ENCODE measurements at places on chromosomes 4 and X.
A peak's percentile ranks its signal among the peaks of the same experiment; 100 is the strongest.

GRCh38 chrX:11296051-11296450, 2.8 kb downstream of the AMELX start:
- DNase-seq, result no peak

GRCh38 chrX:49675075-49675719, 20.6 kb downstream of the PAGE1 start:
- DNase-seq, result no peak

DNA sequence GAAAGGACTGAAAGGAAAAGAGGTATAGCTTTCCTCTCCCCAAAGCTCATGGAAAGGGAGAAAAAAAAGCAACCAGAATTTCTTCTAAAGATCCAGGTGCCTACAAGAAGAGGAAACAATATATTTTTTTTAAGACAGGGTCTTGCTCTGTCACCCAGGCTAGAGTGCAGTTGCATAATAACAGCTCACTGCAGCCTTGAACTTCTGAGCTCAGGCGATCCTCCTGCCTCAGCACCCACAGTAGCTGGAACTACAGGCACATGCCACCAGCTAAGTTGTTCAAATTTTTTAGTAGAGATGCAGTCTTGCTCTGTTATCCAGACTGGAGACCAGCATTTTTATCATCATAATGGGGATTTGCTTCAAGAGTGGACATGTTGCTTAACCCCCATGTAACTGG, 30.5 kb upstream of the BBS12 start:
- no peak for DNase-seq

DNA sequence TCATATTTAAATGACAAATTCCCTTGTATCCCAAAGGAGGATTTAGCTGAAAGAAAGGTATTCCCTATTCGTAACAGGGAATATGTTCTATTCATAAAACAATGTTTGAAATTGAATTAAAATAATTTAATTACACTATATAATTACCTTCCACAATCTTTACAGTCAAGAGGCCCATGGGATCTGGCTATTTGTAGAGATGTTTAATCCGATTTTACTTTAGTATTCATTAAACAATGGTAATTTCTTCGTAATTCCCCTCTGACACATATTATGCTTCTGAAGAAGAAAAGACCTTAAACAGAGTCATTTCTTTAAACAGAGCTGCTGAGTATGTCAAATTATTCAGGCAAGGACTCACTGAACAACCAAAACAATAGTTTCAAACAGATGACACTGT, 98.8 kb downstream of the MAGEC1 start:
- DNase-seq, result no peak

- DNase-seq, result no peak
Observed at GRCh38 chr4:152079543-152080293, 318.9 kb upstream of the GATB start.

- DNase-seq, result no peak
Observed at GRCh38 chrX:54494989-54495813, 833 bp downstream of the FGD1 start.

- DNase-seq, result no peak
Observed at GRCh38 chr4:9919047-9919446, 102.2 kb downstream of the SLC2A9 start.

DNA sequence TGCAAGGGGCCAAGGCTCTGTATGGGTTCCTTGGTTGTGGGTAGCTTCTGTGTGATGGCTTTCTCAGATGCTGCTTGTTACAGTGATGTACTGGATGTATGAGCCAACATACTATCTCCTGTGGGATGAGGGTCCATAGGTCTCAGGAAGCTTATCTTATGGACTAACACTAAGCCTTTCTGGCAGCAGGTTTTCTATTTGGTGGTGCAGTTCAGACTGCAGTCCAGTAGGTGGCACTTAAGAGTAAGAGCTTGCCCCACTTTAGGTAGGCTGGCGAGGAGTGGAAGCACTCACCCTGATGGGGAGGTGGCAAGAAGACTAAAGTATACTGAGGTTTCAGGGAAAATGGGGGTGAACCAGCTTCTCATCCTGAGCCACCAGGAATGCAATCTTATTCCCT, 306.7 kb upstream of the MAOA start:
- no peak for DNase-seq

GRCh38 chrX:129360175-129360574, 163.1 kb downstream of the SMARCA1 start:
- DNase-seq, result no peak

- no peak for DNase-seq
Observed at GRCh38 chr4:91909963-91910362, 393.8 kb upstream of the GRID2 start.

DNA sequence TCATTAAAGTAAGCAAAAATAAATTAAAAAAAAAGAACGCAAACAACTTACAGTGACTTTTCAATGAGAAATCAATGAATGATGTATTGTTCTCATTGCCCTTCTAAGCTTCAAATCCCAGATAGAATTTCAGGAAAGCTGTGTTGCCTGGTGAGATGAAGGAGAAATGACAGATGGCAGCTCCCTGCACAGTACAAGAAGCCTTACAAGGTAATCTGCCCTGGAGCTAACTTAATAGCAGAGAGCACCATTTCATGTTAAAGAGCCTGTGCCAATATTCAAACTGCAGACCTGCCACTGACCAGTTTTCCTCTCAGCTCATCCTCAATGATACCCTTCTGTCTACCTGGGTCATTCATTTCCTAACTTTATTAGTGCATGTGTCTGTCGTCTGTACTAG, 54.0 kb downstream of the GC start:
- DNase-seq, result no peak

DNA sequence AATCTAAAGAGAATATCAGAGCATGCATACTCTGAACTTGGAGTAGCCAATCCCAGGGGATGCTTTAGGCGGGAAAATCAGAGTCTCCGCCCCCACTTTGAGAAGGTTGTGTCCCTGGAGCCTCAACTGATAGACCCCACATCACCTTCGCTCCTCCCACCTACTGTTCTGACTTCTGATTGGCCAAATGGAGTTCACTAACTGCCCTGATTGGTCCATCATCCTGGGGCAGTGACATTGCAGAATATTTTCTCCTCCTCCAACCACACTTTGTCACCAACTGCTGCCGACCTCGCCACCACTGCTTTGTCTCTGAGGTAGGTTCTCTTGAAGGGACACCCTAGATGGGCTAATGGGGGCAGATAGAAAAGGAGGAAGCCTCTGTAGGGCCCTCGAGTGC, 22.7 kb upstream of the SPACA5B start:
- DNase-seq, result no peak

GRCh38 chr4:101177154-101177553, 170.2 kb downstream of the PPP3CA start:
- no peak for DNase-seq

GRCh38 chrX:118974088-118974907, at the start of gene LONRF3:
Gene LONRF3, plus strand, starts transcription at chrX:118974618. Its CDS starts 163 bp downstream, at chrX:118974781.
- DNase-seq, result peak; percentile 24

DNA sequence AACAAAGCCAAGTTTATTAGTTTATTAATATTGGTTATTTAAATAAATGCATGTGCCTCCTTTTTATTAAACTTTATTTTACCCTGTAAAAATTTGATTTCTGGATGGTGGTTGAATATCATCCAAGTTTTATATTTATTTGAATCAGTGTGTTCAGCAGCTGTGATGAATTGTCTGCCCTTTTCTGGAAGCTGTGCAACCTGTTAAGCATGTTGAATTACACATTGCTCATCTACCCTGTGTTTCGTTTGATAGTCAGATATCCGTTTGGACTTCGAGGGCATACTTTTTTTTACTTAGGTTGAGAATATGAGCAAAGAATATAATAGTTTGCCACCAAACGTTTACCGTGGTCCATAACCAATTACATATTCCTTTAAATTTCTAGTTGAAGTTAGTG, 95.8 kb upstream of the TENM3 start:
- DNase-seq, result no peak

GRCh38 chrX:14361435-14361834, 167.9 kb upstream of the GLRA2 start:
- no peak for DNase-seq

- no peak for DNase-seq
Observed at GRCh38 chr4:169367826-169368225, 97.1 kb upstream of the SH3RF1 start.

- DNase-seq, result no peak
Observed at GRCh38 chr4:44118971-44119680, 329.5 kb downstream of the KCTD8 start.

- no peak for DNase-seq
Observed at GRCh38 chr4:100208964-100209363, 18.7 kb upstream of the DDIT4L start.
